MV-4-11 (cell line): ENCODE measurements at places on chromosomes 16 and 17.
A peak's percentile ranks its signal among the peaks of the same experiment; 100 is the strongest.

GRCh38 chr17:16406742-16407674 lies 8.4 kb upstream of the TRPV2 start:
- DNase-seq: no peak

DNA sequence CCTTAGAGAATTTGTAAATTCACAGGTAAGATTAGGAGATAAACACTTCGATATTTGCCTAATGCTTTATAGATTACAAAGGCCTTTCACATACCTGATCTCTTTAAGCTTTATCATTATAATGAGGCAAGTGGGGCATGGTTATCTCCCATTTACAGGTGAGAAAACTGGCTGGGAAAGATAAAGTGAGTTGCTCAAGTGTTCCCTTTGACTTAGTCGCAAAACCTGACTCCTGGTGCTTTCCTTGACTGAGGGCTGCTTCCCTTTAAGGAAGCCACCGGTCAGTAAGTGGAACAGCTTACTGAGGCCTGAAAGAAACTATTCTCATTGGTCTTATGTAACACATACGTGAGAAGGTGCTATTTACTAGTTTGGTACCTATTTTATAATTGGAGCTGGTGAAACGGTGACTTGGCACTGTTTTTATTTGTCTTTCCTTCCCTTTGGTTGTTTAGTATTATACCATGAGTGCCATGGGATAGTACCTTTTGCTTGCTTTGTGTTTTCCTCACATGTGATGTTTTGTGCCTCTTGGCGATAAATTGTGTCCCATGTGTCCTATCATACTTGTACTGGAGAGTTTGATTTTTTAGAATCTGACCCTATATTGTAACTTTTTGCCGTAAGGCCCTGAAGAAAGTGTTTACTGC lies 57.2 kb downstream of the NUP88 start:
- DNase-seq: no peak

GRCh38 chr17:56866496-56866895 lies 32.5 kb downstream of the DGKE start:
- DNase-seq: no peak

DNA sequence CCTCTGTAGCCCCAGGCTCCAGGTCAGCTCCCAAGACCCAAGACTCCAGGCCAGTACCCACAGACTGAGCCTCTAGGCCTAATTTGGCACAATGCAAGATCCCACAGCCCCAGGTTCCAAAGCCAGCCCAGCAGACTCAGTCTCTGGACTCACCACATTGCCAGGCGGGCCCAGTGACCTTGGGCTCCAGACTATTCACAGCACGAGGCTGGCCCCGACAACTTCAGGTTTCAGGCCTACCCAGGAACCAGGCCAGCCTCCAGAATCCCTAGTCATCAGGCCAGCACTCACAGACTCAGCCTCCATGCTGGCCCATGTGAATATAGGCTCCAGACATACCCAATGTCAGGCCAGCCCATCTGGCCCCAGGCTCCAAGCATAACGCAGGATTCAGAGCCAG lies 103.8 kb downstream of the CEP112 start:
- no peak for DNase-seq

- no peak for DNase-seq
Measured at GRCh38 chr17:79484600-79485418, 126.0 kb downstream of the RBFOX3 start.

DNA sequence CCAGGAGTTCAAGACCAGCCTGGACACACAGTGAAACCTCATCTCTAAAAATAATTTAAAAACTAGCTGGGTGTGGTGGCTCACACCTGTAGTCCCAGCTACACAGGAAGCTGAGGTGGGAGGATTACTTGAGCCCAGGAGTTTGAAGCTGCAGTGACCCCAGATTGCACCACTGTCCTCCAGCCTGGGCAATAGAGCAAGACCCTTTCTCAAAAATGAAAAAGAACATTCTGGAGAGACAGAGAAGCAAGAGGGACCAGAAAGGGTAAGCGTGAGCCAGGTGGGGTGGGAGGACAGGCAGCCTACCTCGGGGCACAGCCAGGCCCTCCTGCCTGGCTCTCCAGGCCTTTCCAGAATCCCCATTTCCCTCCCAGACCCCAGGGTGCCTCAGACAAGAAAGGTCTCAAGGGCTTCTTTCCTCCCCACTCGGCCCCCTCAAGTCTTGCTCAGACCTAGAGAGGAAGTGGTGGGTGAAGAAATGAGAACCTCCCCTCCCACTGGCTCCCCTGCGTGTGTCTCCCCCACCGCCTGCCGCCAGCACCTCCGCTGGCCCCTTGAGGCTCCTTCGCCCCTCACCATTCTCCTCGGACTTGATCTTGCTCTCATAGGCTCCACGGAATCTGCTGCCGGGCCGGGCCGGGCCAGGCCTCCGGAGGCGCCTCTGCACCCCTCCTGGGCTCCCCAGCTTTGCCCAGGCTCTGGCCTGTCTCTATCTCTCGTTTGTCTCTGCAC lies 503 bp downstream of the C16orf54 start:
- peak; percentile 75 for DNase-seq

GRCh38 chr16:17949141-17949981 lies 387.2 kb downstream of the NPIPA8 start:
- DNase-seq: no peak

DNA sequence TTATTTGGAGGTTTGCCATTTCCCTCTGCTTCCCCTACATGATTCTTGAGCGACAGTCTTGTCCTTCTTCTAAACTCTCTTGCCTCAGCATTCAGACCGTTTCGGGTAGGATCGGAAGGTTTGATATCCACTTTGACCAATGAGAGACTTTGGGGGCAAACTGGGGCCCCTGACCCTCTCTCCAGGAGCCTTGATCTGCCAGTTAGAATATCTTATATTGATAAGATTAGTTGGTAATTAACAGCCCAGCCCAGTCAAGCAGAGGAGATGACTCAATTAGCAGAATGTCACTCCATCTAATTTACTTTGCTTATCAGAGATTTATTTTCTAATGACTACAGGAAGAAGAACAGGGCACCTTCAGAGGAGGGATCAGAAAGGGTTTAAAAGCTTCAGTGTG lies 532.8 kb downstream of the XYLT1 start:
- no peak for DNase-seq

- DNase-seq: peak; percentile 22
Measured at GRCh38 chr16:4372001-4372577, 441 bp downstream of the VASN start.

DNA sequence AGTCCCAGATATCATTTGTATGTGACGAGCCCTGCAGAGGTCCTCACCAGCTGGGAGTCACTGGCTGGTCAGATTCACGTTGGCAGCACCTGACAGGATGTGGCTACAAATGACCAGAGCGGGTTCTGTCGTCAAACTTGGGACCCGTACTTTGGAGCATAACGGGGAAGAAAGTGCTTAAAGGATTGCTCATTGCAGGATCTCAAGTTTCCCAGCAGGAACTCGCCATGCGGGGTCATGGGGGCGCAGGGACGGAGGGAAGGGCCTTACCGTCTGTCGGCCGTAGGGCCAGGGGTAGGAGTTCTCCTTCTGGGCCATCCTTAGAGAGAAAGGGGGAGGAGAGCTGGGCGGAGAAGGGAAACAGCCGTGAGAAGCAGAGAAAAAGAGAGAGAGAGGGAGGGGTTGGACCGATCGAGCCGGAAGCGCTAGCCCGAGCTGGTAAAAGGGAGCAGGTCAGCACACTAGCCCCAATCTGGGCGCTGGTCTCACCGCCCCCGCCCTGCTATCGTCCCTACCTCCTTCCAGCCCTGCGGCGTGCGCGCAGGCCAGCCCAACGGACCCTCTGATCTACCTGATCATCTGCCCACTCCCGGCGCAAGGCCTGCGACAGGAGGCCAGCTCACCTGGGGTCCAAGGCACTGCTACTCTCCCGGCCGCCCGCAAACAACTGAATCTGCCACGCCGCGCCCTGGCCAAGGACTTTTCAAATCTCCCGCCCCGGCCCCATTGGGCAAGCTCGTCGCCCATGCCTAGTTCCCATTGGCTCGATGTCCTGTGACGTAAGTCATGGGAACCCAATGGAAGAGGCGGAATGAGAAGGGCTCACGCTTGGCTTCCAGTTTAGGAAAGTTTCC lies at the start of gene AURKB:
Gene AURKB, minus strand, starts transcription at position 669 of the 854 bp plus-strand sequence. Its CDS starts 351 bp downstream, at position 318.
- peak; percentile 92 for DNase-seq

DNA sequence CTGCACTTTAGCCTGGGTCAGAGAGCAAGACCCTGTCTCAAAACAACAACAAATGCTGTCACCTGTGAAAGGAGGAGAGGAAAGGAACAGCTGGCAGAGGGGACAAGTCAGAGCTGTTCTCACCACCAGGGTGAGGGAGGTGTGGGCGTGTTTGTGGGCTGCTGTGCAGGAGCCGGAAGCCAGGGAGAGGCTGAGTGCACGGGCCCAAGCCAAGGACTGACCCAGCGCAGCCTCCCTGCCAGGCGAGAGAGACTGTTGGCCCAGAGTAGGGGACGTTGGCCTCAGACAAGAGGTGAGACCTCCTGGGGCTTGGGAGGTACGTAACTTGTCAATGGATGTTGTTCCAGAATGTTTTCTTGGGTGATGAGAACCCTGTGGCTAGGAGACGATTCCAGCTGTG lies 10.7 kb downstream of the SPNS2 start:
- peak; percentile 31 for DNase-seq

GRCh38 chr16:12551946-12552345 lies 251.7 kb downstream of the CPPED1 start:
- DNase-seq: no peak

DNA sequence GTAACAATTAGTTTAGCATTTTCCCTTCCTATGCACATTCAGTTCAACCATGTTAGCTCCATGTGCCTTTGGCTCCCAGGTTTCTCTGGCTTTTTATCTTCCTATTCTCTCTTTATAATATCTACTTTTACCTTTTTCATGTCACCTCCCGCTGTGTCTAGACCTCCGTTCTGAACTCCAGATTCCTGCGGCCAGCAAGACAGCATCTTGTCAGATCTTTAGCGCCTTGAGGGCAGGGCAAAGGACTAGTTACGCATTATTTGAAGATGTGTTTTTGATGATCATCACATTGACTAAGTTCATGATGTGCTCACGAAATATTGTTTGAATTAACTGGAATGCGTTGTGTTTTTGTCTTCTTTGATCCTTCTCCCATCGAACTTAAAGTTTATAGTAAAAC lies 1126.8 kb downstream of the CDH11 start:
- DNase-seq: no peak

GRCh38 chr17:15440347-15440746 lies 27.1 kb downstream of the CDRT4 start:
- peak; percentile 96 for DNase-seq

DNA sequence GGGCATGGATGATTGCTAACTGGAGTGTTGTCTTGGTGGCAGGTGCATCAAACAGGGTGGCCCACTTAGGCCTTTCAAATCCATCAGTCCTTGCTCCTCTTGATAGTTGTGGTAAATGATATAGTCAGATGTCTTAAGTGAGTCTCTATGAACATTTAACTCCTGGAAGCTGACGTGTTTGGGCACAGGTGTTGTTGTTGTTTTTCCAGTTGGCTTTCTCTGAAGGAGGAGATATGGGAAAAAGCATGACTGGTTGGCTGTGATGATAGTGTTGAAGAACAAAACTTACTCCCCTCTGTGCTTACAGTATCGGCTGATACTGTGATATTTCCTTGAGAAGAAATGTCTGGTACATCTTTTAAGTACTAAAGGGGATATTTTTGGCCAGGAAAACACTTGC lies 18.0 kb downstream of the TNRC6A start:
- DNase-seq: no peak

GRCh38 chr17:62628831-62629555 lies 1.5 kb downstream of the MRC2 start:
- no peak for DNase-seq

DNA sequence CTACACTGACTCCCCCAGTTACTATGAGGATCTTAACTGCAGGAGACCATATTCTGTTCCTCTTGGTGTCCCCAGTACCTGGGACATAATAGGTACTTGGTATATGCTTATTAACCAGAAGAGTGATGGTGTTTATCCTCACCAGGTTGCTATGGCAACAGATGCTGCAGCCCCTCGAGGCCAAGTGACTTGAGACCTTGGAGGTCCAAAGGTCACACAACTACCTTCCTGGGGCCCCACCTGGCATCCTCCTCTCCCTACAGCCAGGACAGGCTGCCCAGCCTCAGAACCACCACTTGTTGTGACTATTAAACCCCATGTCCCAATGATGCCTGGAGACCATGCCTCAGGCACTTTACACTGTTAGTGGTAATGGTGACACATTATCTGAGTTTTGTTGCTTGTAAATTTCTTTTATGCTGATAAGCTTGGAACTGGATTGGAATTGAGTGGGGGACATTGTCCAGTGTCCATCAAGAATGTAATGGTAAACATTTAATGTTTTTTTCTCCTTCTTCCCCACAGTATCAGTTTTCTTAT lies 189.4 kb downstream of the CCDC182 start:
- DNase-seq: no peak

GRCh38 chr16:80862160-80862705 lies 57.8 kb upstream of the CDYL2 start:
- peak; percentile 34 for DNase-seq

- no peak for DNase-seq
Measured at GRCh38 chr17:82726427-82726826, 9.0 kb upstream of the FN3K start.

DNA sequence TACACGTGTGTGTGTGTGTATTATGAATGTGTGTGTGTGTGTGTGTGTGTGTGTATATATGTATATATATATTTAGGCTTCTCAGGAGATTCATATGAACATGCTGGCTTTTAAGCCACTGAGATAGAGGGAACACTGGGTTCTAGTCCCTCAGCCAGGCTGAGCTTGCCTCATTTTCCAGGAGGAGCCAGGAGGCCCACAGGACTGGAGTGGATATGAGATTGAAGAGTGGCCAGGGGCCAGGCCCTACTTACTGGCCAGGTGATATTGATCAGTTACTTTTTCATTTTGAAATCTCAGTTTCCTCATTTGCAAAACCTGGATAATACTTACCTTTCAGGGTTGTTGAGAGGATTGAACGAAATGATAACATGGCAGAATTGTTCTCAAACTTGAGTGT lies 5.8 kb downstream of the PCTP start:
- no peak for DNase-seq

- peak; percentile 87 for DNase-seq
Measured at GRCh38 chr16:56860226-56861020, 4.6 kb upstream of the SLC12A3 start.

- peak; percentile 86 for DNase-seq
Measured at GRCh38 chr16:29663016-29663806, at the start of gene SPN. TSS of gene SPN (plus strand) at chr16:29663247. CDS start at chr16:29663729, 482 bp downstream.

DNA sequence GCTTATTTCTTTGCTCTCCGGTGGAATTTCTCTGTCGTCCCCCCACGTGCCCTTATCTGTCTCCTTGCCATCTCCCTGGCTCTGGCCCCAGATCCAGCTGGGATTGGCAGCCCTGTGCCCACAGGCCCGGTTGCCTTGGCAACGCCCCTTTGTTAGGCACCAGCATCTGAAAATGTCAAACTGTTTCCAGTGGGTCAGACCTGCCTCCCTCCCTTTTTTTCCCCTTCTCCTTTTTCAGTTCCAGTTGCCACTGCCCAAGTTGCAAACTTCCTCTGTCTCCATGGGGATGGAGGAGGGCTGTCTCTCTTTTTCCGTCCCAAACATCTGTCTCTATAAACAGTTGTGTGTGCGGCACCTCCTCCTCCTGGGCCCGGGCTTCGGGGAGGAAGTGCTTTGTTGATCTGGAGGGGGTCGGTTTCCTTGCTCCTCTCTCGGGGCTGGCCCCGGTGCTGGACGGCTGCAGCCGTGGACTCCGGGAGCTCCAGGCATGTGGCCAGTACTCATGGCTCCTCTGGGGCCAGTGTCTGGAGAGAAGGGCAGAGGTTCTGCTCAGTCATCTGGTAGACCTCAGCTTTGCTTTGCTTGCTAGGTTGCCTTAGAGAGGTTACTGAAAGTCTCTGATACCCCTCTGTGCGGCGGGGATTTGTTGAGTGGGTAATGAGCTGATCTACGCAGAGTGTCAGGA lies 35.3 kb downstream of the SOCS3 start:
- peak; percentile 96 for DNase-seq

GRCh38 chr16:88300463-88300835 lies 82.3 kb upstream of the ZNF469 start:
- no peak for DNase-seq

GRCh38 chr17:77476931-77477805 lies 336.4 kb downstream of the SEC14L1 start:
- DNase-seq: peak; percentile 39
